ENCODE measurements at places on chromosomes 5 and 9.

- DNase-seq = no peak
These were observed 8.4 kb upstream of the RUSC2 start for GRCh38 chr9:35481347-35481975.

- no peak for DNase-seq
These were observed 424.7 kb upstream of the ST8SIA4 start for GRCh38 chr5:101327816-101328215.

DNA sequence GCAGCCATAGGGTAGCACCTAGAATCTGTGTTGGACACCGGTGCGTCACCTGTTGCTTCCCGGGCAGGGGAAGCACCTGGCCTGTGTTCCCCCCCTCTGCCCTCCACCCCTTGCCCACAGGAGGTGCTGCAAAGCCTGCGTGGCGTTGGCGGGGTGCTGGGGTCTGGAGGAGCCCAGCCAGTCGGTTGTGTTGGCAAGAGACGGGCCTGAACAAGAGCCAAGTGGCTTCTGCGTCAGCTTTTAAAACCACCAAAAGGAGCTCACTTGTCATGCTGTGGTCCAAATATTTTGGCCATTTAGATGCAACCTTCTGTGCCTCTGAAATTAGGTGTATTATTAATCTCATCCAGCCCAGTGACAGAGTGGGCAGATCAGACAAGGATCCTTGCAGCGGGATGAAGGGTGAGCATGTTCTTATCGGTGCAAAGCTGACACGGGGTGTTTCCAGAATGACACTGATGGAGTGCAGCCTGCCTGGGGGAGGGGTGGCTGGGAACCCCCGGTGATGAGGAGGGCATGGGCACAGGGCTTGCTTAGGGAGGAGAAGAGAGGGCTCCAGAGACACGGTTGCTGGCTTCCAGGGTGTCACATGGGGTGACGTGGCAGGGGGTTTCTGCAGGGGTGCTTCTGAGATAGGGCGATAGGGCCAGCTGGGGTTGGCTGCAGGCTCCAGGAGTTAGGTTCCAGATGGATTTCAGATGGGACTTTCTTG, 9.7 kb upstream of the RXRA start:
- DNase-seq = no peak

DNA sequence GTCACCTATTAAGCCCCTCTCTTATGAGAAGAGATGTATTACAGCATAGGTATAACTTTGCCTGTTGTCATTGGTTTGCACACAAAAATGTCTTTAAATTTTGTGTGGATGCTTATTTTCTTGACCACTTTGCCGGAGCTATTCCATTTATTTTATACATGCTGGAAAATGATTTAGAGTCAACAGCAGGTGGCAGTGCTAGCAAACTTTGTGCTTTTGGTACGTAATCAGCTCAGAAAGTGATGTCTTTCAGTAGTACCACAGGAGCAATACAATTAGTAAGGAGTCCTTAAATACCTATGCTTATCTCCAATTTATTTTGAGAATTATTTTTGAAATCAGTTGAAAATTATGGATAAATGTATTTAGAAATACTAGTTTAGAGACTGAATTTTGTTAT, 19.8 kb upstream of the NUDT12 start:
- DNase-seq = peak; percentile 27

- DNase-seq = no peak
These were observed 60.3 kb downstream of the NR6A1 start for GRCh38 chr9:124710766-124711165.

- DNase-seq = no peak
These were observed 8.2 kb upstream of the TRIM14 start for GRCh38 chr9:98127226-98127625.

- DNase-seq = no peak
These were observed 138.7 kb downstream of the ALDH1A1 start for GRCh38 chr9:72814083-72814597.

- DNase-seq = peak; percentile 21
These were observed 450.0 kb downstream of the CCDC171 start for GRCh38 chr9:16002816-16003215.

GRCh38 chr5:150473673-150474358, 24.3 kb upstream of the RPS14 start:
- DNase-seq = peak; percentile 95

DNA sequence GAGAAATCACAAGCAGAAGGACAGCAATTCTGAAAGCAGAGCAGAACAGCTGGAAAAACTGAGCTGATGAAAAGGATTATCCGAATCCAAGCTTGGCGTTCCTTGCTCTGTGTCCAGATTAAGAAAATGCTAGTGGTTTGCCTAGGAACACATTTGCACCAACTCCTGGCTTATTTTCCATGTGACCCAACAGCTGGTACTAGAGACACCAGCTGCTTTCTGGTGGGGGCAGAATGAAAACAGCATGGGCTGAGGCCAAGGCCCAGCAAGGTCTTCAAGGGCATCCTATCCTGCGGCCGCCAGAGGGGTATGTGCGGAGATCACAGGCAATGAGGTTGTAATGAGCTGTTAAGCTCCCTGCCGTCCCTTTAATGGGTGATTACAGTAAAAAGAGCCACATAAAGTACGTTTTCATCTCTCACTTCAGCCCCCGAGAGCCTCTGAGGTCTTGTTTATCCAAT, 131.5 kb downstream of the DOCK8 start:
- no peak for DNase-seq

DNA sequence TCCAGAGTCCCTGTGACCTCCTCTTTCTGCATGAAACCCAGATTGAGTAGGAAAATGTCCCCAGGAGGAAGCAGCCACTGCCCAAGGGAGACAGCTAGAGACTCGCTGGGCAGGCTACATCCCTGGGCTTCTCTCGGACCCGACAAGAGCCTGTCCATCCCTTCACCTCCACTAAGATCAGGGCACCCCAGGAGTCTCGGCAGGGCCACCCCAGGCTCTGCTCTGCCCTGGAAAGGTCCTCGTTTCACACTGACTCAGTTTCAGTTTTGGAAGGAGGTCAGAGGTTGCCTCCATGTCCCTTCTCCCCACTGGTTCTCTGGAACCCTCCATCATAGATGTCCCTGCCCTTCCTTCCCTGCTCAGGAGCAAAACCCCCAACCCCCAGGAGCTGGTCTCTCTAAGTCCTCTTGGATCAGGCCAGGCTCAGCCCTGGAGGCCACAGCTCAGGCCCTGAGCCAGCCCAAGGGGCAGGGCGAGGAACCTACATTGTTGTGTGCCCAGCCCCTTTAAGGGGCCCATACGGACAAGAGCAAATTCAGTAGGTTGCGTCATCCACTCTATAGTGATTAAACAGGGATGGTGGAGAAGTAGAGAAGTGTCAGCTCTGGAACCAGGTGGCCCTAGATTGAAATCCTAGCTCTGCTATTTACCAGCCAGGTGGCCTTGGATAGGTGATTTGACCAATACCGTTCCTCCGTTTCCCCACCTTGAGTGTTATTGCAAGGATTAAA, 37.4 kb downstream of the C9orf50 start:
- DNase-seq = no peak

DNA sequence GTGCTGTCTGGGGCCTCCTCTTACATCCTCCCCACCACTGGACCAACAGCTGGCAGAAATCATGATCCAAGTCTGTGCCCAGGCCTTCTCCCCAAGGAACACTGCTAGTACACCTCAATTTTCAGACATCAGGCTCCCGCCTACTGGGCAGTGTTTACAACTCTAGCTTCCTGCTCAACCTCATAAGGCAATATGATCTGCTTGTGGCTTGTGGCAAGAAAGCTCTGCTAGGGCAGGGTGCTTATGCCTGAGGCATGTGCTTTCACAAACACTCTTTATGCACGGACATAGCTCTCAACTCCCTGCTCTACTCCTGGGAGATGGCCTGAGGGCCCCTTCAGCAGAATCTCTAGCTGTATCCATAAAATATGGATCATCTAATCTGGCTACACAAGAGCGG, 32.5 kb downstream of the SH3TC2 start:
- no peak for DNase-seq

DNA sequence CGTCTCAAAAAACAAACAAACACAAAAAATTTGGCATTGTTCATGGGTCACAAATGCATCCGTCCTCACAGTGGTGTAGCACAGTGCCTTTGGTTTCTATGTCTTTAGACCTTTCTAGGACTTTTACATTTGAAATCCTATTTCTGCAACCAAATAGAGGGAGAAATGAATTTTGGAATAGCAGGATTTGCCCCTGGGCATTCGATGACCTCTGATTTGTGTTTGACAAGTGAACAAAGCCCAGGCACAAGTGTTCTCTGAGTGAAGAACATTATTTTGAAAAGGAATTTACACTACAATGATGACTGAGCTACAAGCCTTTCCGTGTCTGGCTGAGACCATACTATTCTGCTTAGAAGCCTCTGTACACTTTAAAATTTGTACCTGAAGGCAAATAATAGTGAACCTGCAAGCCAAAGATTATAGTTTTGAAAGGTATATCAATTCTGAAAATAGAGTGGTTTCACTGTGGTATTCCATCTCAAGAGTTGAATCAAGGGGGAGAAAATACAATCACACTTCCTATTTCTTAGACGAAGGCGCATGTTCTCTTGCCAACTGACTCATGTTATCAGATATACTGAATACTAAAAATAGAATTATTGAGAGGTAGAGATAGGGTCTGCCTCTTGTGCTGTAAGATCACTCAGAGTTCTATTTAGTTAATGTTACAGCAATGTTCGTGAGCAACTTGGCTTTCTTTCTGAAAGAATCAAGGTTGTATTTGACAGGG, 297.6 kb downstream of the KDM4C start:
- DNase-seq = no peak

DNA sequence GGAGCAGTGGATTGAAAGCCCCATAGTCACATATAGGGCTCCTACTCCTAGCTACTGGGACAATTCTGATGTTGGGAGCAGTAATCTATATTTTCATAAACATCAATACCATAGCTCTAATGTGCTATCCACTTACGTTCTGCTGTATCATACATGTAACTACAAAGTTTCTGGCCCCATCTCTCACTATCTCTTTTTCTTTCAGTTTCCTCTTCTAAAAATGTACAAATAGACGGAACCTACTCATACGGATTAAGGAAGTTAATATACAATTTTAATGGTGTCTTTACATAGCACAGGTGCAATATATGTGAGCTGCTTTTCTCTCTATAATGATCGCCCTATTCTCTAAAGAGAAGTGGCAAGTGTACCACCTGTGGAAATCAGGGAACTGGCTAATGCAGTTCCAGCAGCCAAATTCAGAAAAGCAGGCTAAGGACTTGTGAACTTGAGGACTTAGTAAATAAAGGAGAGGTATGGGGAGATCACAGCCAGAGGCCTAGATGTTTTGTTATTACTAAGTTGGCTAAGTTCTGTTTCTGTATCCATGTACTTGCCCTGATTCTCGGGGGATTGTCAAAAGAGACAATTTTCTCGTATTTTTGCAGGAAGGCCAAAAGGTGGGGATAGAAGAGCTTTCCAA, 1021.9 kb downstream of the CDH12 start:
- DNase-seq = no peak

GRCh38 chr5:133599600-133599999, 12.7 kb downstream of the FSTL4 start:
- no peak for DNase-seq

- peak; percentile 82 for DNase-seq
These were observed 69.0 kb downstream of the DAB2IP start for GRCh38 chr9:121720311-121721057.

GRCh38 chr9:94882966-94883641, 156.6 kb downstream of the AOPEP start:
- DNase-seq = no peak

DNA sequence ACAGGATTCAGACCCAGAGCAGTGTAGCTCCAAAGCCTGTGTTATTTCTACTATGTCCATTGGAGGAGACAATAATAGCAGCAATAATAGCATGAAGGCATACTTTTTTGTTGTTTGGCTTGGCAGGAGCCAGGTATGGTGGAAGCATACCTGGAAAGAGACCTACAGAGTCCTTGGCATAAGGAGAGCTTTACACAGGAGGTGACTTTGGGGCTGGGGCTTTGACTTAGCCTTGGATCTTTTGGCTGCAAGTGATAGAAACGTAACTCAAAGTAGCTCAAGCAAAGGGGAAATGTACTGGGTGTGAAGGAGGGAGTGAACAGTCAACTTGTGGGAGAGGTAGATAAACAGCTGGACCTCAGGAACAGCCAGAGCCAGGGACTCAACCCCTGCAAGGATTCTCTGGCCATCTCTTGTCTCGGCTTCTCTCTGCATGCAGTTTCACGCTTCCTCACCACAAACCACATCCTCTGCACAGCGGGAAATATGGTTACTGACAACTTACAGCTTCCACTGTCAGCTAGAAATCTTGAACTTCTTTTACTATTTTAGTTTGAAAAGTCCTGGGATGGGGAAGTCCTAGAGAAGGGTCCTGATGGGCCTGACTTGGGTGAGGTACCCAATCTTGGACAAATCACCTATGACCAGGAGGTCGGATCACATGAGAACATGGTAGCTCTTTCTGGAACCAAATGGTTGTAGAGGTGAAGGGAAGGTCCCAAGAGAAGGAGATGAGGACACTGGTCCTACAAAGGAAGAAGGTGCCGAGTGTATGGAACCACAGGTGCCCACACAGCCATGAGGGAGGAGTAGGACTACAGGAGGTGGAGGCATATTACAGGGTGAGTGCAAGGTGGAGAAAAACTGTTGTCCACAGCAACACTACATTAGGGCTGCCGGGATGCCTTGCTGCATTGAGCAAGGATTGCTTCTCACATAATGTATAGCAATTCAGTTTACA, 47.0 kb upstream of the TGFBR1 start:
- peak; percentile 51 for DNase-seq

DNA sequence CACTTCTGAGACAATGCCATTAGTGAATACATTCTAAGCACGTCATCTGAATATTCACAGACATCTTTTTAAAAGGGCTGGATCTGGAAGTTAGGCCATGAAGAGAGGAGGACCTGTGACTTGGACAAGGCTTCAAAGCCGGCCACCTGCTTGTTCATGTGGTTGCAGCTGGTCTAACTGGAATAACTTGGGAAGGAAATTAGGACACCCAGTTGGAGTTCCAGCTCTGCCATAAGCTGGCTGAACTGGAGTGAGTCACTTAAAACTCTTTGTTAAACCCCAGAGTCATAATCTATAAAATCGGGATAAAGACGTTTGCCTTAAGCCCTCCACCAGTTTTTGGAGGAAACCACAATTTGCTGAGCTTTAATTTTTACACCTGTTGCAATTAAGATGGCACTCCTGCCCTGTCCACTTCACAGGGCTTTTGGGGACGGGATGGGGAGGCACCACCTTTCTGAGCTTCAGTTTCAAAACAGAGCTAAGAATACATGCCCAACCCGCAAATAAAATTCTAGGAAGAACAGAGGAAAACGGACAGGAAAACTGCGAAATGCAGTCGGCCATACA, 536 bp upstream of the STX17 start:
- peak; percentile 13 for DNase-seq

GRCh38 chr5:78568212-78568611, 80.4 kb downstream of the LHFPL2 start:
- no peak for DNase-seq

GRCh38 chr5:38670878-38671277, 114.4 kb upstream of the LIFR start:
- no peak for DNase-seq

GRCh38 chr5:96090215-96090614, 128.6 kb upstream of the ELL2 start:
- no peak for DNase-seq

DNA sequence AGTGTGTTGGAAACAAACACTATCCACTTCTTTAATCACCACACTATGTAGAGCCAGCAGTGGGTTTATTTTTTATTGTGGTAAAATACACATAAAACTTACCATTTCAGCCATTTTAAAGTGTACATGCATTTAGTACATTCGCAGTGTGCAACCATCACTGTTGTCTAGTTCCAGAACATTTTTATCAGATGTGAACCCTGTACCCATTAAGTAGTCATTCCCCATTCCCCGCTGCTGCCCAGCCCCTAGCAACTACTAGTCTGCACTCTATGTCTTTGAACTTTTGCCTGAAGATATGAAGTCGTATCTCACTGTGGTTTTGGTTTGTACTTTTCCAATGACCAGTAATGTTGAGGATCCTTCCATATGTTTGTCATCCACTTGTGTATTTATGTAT, 30.2 kb upstream of the F2R start:
- DNase-seq = no peak
